ENCODE measurements at places on chromosomes 5 and 9.
A peak's percentile ranks its signal among the peaks of the same experiment; 100 is the strongest.

DNA sequence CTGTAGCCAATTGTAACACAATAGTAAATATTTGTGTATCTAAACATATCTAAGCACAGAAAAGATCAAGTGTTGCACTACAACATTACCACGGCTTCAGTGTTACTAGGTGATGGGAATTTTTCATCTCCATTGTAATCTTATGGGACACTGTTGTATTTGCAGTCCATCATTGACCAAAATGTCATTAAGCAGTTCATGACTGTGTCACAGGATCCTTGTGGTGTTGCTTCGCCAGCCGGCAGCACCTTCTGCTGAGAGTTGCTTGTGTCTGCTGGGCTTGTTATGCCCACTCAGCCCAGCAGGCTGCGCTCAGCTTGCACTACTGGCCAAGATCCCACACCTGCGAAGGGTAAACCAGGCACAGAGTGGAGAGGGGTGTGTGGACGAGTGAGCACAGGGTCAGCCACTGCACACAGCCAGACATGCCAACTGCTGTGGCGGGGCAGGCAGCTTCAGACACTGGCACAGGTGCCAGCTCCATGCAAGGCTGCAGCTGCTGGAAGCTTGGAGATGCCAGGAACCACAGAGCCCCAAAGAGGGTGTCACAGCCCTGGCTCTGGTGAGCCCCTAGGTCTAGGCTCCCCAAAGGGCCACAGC is 273.7 kb downstream of the CETN3 start:
- DNase-seq = no peak

DNA sequence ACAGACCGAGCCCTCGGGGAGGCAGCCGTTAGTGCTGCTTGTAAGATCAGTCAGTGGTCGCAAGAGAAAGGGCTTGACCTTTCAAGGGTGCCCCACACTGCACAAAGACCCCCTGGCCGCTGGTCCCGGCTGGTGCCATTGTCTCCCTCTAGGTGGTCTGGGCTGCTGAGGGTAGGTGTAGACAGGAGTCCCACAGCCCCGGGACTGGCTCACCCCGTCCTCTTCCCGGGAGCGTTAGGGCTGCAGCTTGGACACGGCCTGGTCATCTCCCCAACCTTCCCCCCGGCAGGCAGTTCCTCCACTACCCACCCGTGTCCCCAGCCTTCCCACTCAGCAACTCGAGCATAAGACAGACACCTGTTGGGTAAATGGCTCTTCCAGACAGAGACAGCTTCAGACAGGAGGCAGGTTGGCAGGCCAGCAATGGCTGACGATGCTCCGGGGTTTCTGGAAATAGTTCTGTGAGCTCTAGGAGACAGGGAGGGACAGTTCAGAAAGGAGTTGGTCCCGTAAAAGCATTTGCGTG is 15.3 kb upstream of the TMEM250 start:
- no peak for DNase-seq

DNA sequence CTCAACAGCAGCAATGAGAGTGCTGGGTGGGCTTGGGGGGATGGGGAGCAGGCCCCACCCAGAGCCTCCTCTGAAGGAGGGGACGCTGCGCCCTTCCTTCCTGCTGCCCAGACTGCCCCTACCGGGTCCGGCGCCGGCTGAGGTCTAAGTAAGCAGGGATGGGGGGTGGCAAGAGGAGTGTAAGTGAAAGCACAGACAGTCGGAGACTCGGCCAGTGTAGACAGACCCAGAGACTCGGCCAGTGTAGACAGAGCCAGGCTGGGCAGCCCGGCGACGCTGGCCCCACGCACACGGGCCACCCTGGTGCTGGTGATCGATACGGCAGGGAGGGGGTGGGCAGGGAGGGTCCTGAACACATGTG is 7.4 kb upstream of the ENTPD8 start:
- no peak for DNase-seq

- DNase-seq = no peak
Measured at GRCh38 chr5:155564541-155564940, 551.0 kb downstream of the KIF4B start.

GRCh38 chr5:154967421-154968024 is 26.6 kb downstream of the MRPL22 start:
- peak; percentile 34 for DNase-seq

Data from ELR (cell line).